ENCODE measurements at places on chromosomes 1 and 21.

DNA sequence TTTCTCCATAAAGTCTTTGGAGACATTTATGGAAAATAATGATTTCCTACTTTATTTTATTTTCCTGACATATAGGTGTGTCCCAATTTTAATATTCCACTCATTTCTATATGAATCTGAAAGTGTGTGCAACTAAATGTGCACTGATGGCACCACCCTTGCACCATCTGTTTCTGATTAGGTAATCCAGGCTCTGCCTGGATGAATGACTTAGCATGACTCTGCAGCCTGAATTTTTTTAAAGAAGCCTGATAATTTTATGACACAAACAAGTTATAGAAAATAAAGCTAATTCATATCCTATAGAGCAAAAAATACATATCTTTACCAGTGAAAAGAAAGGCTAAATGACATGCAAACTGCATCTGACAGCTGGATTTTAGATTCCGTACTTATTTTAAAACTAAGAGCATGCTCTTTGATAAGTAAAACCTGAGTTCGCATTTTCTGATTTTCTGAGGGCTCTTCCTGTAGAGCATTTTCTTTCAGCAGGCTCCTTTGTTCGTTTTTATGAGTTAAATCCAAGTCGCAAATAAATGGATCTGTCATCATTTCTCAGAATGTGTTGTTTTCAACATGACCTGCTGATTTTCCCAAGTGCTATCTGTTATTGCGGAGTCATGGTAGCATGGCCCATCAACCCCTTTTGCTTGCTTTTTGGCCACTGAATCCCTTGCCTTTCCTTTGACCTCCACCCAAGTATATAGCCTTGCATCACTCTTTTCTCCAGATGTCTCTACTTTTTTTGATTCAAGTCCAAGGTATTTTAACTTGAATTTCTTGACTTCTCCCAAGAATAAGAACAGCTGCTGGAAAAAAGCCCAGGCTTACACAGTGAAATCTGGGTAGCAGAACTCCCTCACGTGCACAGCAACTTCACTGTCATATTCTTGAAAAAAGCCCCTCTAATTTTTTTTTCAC is 52.8 kb upstream of the LYPLAL1 start:
- no peak for DNase-seq

DNA sequence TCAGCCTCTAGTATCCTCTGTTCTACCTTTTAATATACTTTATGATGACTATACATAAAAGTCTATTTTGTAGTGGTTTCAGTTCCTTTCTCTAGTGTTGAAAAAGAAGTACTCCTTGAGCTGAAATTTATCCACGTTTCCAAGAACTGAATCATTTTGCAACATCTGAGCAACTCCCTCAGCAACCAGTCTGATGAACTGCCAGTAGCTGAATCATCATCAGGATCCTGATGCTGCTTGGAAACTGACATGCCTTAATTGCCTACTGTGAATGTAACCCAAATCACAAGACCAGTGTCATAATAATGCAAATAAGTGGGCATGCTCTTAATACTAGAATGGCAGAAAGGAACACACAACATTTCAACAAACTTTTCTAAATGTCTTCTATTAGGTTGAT is 103.3 kb downstream of the CYYR1 start:
- DNase-seq, result no peak

- peak; percentile 90 for DNase-seq
These were observed 63.5 kb upstream of the NFASC start for GRCh38 chr1:204806943-204807687.

- no peak for DNase-seq
These were observed 47.8 kb downstream of the CHML start for GRCh38 chr1:241592273-241592958.

DNA sequence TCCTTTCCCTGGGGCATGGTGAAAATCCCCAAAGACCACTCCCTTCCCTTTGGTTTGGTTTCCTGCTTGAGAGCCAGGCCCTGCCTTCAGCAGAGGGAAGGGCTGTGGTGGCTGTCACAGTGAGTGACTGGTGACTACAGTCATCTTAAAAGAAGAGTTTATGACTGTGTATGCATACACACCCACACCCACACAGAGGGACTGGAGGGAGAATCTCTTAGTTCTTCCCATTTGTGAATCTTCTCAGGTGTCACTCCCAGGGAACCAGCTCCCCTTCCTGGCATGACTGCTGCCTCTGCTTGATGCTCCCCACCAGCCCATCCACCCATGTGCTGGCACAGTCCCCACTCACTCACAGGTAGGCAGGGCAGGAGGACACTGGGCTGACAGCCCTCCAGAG is 3.9 kb upstream of the KCNA2 start:
- no peak for DNase-seq
